ENCODE measurements at places on chromosomes 2 and 18.

- DNase-seq, result no peak
Observed at GRCh38 chr2:109288544-109289368, 159.8 kb downstream of the SH3RF3 start.

DNA sequence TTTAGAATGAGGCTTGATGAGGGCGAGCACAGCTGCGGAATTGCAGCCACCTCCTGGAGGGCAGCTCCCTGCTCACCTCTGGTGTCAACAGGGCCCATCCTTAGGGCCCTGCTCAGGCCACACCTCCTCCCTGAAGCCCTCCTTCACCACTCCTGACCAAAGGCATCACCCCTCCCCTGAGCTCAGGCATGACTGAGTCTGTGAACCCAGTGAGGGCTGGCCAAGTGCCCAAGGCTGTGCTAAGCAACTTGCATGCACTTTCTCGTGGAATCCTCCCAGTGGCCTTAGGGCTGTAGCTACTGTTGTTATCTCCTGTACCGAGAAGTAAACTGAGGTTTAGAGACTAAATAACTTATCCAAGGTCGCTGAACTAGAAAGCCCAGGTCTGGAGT, 101.7 kb downstream of the KLHL29 start:
- DNase-seq, result no peak

GRCh38 chr2:99605036-99605435, 115.2 kb upstream of the REV1 start:
- no peak for DNase-seq

- DNase-seq, result no peak
Observed at GRCh38 chr2:132037527-132038178, 124.1 kb downstream of the ANKRD30BL start.

DNA sequence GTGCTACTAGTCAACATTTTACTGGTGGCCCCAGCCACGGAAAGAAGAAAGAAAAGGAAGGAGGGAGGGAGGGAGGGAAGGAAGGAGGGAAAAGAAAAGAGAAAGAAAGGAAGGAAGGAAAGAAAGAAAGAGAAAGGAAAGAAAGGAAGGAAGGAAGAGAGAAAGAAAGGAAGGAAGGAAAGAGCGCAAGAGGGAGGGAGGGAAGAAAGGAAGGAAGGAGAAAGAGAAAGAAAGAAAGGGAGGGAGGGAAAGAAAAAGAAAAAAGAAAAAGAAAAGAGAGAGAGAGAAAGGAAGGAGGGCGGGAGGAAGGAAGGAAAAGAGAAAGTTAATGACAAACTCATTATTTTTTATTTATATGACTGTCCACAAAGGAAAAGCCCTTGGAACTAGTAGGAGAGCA, 34.9 kb upstream of the SLC35G4 start:
- no peak for DNase-seq

GRCh38 chr18:45880876-45881558, 55.5 kb downstream of the SIGLEC15 start:
- no peak for DNase-seq

GRCh38 chr18:13501891-13502290, 224.5 kb downstream of the FAM210A start:
- DNase-seq, result peak; percentile 84

GRCh38 chr18:71250191-71250590, 961.3 kb downstream of the SOCS6 start:
- no peak for DNase-seq

DNA sequence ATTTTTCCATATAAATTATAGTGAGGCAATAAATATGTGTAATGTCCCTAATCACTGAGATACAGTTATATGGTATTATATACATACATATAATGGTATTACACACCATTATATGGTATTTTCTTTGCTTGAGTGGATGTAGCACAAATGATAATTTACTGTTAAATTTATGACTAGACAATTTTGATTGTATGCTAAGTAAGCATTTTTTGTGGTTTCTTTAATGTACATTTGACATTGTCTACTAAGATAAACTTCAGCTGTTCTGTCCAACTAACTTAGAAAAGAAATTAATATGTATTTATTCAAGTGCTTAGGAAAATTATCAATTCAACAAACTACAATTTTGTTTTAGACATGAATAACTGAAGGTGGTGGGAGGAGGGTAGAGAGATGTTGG, 122.6 kb downstream of the SCN3A start:
- no peak for DNase-seq

- DNase-seq, result no peak
Observed at GRCh38 chr18:41858761-41859555, 96.1 kb upstream of the PIK3C3 start.

- no peak for DNase-seq
Observed at GRCh38 chr2:109694190-109694589, 80.0 kb downstream of the SOWAHC start.

DNA sequence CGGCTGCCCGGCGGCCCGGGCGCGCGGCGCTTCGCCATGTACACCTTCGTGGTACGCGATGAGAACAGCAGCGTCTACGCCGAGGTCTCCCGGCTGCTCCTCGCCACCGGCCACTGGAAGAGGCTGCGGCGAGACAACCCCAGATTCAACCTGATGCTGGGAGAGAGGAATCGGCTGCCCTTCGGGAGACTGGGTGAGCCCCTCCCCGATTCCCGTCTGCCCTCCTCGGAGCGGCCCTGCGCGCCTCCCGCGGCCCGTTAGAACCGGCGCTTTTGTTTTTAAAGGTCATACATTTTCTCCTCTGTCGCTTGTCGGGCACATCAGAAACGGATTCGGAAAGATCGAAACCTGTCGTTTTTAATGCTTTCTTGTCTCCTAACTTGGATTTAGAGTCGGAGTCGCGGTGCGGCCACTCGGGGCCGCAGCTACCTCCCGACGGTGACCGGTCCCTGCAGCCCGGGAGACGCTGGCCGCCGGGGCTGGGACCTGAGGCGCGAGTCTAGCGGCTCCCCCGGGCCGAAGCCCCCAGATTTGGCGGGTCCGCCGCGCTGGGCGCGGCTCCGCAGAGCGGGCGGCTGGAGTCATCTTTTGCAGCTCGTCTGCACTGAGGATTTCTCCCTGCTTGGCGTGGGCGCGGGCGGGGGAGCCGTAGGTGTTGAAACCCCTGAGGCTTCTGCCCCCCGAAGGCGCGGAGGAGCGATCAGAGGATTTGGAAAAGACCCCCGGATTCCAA, 519 bp downstream of the TTL start:
- peak; percentile 19 for DNase-seq

Measured in activated CD4-positive, alpha-beta T cell treated with anti-CD3 and anti-CD28 coated beads, Interleukin-2, Interleukin-4, amounts not matched to agents 100 ng/mL and 50 ng/mL, durations not matched to agents 16 hours and 8 hours (primary cell).